NCI-H1436 treated with DMSO at 0.1 percent for 48 hours (cell line): ENCODE measurements at places on chromosomes 2 and 18.

- DNase-seq: no peak
Observed at GRCh38 chr2:172000696-172001361, 1.1 kb downstream of the METAP1D start.

DNA sequence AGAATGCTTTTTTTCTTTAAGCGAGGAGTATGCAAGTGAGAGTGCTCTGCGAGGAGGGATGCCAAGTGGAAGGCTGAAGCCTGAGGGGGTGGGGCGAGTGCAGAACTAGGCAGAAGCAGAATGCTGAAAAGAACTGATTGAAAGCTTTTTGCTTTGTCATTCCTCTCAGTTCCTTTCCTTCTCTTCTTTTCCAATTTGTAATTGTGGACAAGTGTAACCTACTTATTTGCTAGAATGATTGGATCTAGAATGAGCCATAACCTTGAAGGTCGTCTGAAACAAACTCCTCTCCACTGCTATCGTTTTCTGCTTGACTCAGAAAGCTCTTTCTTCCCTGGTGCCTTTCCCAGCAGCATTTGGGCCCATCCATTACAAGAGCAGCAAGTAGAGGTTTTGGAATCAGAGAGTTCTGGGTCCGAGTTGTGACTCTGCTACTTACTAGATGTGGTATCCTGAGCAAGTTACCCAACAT is 115.3 kb downstream of the METTL8 start:
- DNase-seq: no peak

DNA sequence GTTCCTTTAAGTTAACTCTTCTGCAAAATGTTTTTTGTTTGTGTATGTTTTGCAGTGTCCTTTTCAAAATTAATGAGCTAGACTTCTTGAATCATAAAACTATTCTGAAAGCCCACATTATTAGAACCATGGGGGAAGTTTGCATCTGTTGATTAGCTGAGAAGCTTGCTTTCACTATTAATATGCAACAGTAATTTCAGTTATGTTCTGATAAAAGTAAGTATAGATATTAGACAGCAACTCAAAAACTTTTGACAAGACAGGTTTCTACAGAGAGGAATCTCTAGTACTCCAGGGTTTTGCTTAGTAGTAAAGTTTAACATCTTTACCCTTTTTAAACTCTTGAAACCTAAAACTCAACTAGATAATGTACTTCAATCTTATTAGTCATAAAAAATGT is 147.8 kb downstream of the UBE2E3 start:
- no peak for DNase-seq

GRCh38 chr2:241567776-241568175 is 9.2 kb downstream of the BOK start:
- no peak for DNase-seq

GRCh38 chr18:77529492-77530176 is 280.0 kb downstream of the GALR1 start:
- no peak for DNase-seq

GRCh38 chr2:54088191-54088634 is 27.2 kb upstream of the ACYP2 start:
- no peak for DNase-seq

GRCh38 chr2:237669283-237669627 is 41.9 kb downstream of the LRRFIP1 start:
- no peak for DNase-seq

DNA sequence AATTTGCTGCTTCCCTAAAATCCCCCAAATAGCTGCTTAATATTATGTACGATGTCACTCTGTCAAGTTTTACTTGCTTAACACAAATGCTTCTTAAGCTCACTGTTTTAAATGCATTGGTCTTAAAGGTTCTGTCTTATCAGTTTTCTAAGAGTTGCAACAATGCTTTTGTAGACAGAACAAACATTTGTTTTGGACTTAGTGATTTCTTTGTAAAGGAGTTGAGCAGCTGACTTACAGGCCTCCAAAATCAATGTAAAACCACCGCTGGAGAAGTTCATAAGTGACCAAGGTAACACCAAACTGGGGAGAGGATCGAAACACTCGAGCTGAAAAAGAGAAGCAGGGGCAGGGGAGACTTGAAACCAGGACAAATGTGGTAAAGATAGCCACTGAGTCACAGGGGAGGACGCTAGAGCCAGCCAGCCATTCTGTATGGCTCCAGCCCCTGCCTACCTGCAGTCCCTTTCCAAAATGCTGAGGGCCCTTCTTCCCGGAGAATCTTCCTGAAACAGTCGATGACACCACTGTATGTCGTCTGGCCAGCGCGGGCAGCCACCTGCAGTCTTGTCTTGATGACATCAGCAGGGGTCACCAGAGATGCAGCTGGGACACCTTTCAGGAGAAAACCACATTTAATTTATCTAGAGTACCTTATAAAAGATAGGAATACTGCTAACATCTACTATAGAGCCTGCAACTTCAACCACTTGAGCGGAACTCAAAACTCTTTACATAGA is 100.2 kb downstream of the DYNC1I2 start:
- no peak for DNase-seq

DNA sequence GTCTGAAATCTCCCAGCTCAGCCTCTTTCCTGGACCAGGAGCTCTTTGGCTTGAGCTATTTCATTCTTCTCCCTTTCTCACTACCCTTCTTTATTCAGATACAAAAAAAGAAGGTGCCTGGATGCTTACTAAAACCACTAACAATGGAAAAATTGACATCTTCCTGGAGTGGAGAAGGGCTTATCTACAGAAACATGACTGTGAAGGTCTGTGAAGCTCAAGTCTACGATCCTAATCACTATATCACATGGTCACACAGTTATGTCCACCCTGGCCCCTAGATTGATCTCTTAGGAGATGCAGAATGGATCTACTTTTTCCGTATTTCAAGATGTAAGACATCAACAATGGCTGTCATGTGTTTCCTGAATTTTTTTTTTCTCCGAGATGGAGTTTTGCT is 5.7 kb upstream of the KRCC1 start:
- no peak for DNase-seq

DNA sequence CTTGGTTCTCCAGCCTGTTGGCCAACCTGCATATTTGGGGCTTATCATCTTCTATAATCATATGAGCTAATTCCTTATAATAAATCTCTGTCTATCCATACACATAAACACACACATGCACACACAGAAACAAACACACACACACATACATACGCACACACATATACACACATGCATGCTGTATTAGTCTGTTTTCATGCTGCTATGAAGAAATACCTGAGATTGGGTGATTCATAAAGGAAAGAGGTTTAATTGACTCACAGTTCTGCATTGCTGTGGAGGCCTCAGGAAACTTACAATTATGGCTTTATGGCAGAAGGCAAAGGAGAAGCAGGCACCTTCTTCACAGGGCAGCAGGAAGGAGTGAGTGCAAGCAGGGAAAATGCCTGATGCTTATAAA is 707.4 kb upstream of the CDH2 start:
- DNase-seq: no peak

- no peak for DNase-seq
Observed at GRCh38 chr18:12076424-12077140, 17.1 kb upstream of the ANKRD62 start.

GRCh38 chr2:12034382-12034781 is 287.9 kb downstream of the LPIN1 start:
- no peak for DNase-seq

- DNase-seq: no peak
Observed at GRCh38 chr18:63247506-63247905, 72.1 kb downstream of the BCL2 start.
